ENCODE measurements at places on chromosomes 11 and 22. TPM values are rescaled to one million over a fixed set of nuclear protein-coding genes. Genes with fewer than 3 reads are reported as not detected.

DNA sequence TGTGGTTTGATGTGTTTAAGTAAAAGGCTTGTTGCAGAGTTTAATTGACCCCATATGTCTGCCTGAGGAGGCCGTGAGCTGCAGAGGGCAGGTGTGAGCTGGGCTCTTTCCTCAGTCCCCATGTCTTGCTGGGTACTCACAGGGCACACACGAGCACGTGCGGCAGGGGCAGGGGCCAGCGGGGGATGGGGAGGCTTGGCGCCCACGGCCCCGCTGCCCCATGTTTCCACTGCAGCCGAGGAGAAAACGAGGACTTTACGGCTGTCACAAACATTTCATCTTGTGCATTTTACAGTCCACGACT lies 24.7 kb upstream of the CCDC188 start:
- no peak for DNase-seq

DNA sequence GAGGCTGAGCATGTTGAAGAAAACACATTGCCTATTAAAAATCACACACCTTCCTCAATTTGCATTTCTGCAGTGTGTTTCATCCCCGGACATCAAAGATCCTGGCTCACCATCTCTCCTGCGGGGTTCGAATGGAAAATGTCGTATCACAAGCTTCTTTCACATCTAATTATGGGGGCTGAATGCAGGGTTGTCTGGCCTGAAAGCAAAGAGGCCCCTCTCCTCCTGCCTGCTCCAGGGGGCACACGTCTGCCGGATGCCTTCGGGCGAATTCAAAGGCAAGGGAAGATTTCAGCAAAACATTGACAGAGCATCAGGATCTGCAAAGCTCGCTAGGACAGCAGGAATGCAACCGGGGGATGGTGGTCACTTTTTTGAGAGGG lies 1447.7 kb downstream of the TBC1D22A start:
- no peak for DNase-seq

SLCO2B1 gene
- 0.77 TPM for total RNA-seq

PHF21B gene
- 4.5 TPM for total RNA-seq

DNA sequence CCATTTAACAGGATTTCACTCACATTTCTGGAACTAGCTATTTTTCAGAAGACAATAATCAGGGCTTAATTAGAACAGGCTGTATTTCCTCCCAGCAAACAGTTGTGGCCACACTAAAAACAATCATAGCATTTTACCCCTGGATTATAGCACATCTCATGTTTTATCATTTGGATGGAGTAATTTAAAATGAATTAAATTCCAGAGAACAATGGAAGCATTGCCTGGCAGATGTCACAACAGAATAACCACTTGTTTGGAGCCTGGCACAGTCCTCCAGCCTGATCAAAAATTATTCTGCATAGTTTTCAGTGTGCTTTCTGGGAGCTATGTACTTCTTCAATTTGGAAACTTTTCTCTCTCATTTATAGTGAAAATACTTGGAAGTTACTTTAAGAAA lies 9.2 kb downstream of the PRSS23 start:
- DNase-seq, result no peak

VPREB1 gene
- not detected for total RNA-seq

DNA sequence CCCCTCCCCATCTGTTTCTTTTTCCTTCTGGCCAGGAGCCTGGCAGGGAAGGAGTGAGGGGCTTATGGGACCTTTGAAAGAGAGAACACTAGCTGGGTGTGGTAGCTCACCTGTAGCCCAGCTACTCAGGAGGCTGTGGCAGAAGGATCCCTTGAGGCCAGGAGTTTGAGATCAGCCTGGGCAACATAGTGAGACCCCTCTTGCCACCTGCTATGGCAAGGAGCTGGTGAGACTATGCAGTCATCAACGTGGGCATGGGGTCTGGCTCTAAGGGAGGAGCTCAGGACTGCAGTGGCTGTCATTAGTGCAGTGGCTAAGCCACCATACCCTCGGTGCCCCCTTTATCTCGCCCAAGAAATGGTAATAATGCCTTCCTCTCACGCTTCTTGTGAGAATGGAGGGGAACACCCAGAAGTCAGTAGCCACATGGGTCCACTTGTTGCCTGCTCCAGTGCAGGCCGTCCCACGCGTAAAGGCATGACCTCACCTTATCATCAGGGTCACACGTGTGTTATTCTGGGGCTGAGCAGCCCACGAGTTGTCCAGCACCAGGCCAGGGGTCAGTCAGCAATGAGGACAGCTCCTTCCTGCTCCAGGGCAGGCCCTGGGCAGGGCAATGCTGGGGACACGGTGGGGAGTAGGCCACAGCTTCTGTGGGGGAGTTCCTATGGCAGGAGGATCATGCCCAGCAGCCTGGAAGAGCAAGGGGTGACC lies 27.7 kb upstream of the TEF start:
- DNase-seq, result no peak

FAM181B gene
- total RNA-seq, result 0.69 TPM

DNA sequence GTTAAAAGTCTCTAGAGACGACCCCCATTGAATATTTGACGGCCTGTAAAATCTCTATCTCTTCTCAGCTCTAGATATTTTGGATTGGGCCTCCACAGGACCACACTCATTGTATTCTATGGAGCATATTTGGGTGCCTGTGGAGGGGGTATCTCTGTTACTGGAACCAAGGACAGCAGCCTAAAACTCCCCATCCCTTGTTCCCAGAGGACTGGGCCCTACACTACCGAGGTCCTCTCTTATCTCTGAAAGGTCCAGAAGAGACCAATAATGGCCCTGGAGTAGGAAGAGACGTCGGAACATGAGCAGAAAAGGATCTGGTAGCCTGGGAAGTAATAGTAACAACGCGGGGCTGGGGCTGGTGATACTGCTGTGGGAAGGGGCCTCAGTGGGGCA lies 542 bp downstream of the HPS4 start:
- DNase-seq, result no peak

DNA sequence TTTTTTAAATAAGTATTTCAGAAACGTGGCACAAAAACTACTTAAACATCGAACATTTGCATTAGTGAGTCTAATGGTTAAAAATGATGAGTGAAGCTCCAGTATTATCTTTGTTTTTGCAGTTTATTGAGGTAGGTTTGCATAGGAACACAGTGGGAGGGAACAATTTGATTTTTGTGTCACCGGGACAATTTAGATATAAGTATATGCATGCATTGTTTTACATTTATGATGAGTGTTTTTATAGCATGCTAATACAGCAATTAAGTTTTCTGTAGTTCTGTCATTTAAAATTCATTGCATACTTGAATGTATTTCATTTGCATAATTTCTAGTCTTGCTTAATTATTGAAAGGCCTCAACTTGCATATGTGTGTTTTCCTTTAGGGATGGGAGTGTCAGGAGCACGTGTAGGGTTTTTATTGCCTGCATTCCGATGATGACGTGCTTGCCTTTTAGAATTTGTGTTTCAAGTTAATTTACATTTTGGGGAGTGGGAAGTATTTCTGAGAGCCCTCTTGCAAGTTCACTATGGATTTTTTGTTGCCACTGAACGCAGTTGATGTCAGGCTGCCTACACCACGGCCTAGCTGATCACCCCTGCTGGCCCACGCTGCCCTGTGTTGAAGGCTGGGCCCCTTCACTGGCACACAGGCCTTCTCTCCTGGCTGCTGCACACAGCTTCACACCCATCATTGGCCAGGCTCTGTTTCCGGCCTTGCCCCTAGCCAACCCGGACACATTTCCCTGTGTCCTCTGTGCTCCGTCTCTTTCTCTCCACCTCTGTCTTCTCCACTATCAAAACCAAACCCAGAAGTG lies 120.9 kb downstream of the TBC1D22A start:
- no peak for DNase-seq

DNA sequence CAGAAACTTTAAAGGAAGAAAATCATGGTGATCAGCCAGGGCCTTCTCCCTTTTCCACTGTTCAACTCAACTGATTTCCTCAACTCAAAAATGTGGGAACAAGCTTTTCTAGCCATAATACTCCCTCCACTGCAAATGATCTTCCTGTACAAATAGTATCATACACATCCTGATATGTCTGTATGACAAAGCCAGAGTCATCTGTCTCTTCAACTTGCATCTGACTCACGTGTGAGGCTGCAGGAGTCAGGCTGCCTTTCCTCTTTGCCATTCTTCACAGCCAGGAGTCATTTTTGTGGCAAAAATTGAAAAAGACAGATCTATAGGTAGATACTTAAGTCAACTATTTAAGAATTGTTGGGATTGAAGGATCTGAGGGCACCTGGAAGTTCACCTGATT lies 13.3 kb downstream of the PATZ1 start:
- no peak for DNase-seq

GRCh38 chr11:102004220-102004619 lies 43.0 kb upstream of the CFAP300 start:
- DNase-seq, result no peak

OR5A1 gene
- not detected for total RNA-seq

CFAP300 gene
- 6.4 TPM for total RNA-seq

GRCh38 chr11:73498343-73498742 lies 99.6 kb downstream of the FAM168A start:
- no peak for DNase-seq

GRCh38 chr11:21894492-21894891 lies 298.4 kb upstream of the ANO5 start:
- no peak for DNase-seq

DNA sequence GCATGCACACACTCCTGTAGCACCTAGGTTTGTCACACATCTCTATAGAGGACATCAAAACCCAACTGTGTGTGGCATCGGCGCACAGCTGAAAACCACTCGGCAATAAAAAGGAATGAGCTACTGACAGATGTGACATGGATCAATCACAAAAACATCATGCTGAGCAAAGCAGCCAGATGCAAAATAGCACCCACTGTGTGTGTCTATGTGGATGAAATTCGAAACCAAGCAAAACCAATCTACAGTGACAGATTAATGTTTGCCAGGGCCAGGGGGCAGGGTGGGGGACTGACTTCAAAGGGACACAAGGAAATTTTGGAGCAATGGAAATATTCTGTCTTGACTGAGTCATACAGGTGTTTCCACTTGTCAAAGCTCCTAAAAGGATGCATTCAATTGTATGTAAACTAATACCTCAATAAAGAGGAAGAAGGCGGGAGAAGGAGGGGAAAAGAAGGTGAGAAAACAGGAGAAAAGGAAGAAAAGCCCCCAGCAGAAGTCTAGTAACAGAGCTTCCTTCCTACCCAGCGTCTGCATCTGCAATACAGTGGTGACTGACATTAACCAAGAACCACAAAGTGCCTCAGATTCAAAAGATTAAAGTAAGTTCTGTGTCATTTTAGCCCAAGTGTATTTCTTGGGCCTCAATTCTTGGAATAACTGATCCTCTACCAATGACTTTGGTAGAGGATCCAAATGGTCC lies 49.8 kb downstream of the PACSIN2 start:
- no peak for DNase-seq

TCN2 gene
- total RNA-seq, result 2.4 TPM

DNA sequence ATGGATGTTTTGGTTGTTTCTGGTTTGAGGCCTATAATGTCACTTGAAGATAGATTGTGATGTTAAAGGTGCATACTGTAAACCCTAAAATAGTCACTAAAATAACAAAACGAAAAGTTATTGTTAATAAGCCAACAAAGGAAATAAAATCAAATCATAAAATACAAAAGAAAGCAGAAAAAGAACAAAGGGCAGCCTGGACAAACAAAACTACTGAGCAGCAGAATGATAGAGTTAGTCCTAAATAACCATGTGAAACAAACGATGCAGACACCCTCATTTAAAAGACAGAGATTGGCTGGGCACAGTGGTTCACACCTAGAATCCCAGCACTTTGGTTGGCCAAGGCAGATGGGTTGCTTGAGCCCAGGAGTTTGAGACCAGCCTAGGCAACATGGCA lies 90.9 kb upstream of the GAL start:
- no peak for DNase-seq

DNA sequence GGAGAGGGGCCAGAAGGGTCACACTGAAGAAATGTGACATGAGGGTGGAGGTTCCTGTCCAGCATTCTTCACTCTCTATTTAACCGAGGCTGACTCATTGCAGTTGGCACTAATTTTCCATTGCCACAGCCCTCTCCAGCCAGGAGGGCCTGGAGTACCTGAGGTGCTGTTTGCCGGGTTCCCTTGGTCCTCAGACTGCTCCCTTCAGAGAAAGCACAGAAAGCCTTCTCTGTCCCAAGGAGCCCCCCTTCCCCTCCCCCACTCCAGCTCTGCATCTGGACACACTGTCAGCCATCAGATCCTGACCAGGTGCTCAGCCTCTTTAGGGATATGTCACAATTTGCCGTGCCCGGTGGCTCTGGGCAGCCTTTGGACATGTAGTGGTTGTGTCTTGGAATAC lies 3.2 kb upstream of the C11orf91 start:
- DNase-seq, result peak; percentile 68

MFRP gene
- not detected for total RNA-seq

GRCh38 chr22:50739279-50739691 lies 1.3 kb downstream of the ACR start:
- DNase-seq, result no peak

DNA sequence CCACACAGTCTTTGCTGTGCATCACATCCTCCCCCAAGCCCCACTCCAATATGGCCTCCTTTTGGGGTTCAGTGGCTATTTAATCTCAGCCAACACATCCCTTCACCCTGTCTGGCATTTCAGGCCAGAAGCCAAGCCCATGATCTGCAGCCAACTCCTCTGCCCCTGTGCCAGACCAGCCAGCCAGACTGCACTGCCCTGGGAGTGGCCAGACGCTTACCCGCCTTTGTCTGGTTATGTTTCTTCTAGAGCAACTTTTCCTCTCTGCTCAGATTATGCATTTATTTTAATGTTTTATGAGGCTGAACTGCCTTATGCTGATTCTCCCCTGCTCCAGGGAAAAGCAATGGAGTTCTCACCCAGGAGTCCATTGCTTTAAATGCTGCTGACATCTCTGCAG lies 206.7 kb upstream of the TBCEL start:
- no peak for DNase-seq

MGAT3 gene
- total RNA-seq, result 0.57 TPM

NFAM1 gene
- total RNA-seq, result 0.41 TPM

DNA sequence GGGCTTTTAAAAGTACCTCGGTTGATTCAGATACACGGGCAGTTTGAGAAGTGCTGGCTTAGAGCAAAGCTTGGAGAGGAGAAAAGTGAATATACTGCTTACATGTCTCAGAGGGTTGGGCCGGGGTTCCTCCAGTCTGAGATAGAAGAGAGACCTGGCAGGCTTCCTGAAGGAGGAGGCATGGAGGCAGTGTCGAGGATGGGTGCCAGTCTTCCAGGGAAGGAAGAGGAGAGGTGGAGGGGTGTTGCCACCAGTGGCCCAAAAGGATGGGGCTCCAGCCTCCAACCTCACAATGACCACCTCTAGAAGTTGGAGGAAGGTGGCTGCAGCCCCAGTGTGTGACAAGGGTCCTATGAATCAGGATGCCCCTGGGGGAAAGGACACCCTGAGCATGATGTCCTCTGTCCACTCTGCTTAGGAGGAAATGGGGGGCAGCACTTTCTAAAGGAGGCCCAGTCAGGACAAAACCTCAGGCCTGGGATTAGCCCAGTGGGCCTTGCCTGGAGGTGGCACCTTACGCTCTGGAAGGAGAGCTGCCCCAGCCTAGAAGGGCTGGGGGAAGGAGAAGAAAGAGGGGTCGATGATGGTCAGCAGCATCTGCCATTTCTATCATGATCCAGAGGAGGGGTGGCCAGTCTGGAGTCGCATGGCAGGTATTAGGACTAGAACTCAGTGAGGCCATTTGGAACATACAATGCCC lies 65.2 kb downstream of the CD82 start:
- no peak for DNase-seq

- DNase-seq, result no peak
Measured at GRCh38 chr11:8807544-8808225, 103.3 kb upstream of the AKIP1 start.

- DNase-seq, result peak; percentile 66
Measured at GRCh38 chr11:3808861-3809623, 682 bp downstream of the PGAP2 start.

Data from Panc1 (cell line).